ENCODE measurements at places on chromosomes 2 and 18.
A peak's percentile ranks its signal among the peaks of the same experiment; 100 is the strongest.

- DNase-seq: no peak
These were observed 802.6 kb upstream of the CHAC2 start for GRCh38 chr2:52964916-52965530.

DNA sequence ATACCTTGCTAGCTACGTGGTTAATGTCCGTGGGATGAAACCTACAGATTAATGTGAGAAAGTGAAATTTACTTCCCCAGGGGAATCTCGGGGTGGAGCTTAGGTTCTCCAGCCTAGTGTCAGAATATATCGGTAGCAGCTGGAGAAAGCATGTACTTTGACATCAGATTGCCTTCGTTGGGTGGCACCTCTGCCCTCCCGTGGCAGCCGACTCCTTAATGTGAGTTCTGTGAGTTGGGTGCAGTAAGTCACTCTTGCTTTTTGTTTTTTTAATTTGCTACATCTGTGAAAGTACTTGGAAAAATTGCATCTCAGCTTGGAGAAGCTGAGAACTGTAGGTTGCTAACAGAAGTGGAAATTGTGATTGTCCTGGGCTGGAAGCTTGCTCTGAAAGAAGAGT, 3.6 kb downstream of the KLF11 start:
- DNase-seq: no peak

DNA sequence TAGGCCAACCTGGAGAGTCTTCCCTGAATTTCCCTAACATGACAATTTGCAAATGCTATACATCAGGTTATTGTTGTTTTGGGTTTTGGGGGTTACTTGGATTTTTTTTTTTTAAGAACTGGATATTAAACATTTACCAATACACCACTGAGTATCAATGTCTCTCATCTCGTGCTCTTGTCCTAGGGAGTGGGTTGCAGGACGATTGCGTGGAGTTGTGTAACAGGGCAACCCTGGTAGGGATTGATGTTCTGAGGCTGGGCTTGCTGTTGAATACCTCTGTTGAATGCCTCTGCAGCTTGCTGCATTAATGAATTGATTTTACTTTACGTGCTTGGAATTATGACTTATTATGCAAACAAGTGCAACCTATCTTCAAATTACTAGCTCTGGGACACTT, 18.8 kb upstream of the FOSL2 start:
- DNase-seq: no peak

- peak; percentile 75 for DNase-seq
These were observed 25.0 kb upstream of the RAPGEF4 start for GRCh38 chr2:172710584-172711047.

DNA sequence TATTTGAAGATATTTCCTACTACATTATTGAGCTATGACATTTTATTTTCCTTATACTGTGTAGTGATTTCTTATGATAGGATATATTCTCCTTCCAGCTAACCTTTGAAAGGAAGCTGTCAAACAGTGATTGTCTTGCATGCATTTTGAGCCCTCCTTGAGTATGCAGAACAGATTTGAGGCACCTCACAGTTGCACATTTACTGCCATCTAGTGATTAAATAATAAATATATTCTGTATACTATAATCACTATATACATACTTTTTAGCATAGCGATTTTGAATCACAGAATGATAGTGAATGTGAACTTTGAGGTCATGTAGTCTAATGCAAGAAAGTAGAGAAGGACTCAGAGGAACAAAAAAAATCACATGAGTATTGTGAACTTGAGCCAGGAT, 268.4 kb upstream of the CDH19 start:
- peak; percentile 68 for DNase-seq

DNA sequence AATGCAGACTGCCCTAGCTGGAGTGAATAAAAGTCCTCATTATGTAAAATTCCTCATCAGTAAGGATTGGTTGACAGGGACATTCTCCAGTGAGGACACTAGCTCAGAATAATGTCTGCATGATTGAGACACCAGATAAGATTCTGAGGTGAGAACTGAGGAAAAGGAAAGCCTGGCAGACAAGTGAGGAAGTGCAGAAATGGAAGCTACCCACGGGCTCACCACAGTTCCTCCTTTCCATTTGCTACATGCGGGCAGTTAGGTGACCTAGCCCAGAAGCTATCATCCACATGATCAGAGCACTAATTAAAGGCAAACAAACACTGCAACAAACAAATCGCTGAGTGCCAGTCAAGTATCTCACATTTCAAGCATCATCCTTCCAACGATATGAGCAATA, 27.7 kb downstream of the NETO1 start:
- DNase-seq: no peak

GRCh38 chr2:191679818-191680600, 2.1 kb downstream of the NABP1 start:
- no peak for DNase-seq

- DNase-seq: no peak
These were observed 214.8 kb downstream of the ATAD2B start for GRCh38 chr2:23711979-23712755.

- DNase-seq: no peak
These were observed 157.5 kb downstream of the CERS6 start for GRCh38 chr2:168613551-168613950.

- no peak for DNase-seq
These were observed 27.8 kb downstream of the TWIST2 start for GRCh38 chr2:238875471-238876231.

GRCh38 chr2:158616480-158617000, 159.8 kb downstream of the PKP4 start:
- peak; percentile 52 for DNase-seq

DNA sequence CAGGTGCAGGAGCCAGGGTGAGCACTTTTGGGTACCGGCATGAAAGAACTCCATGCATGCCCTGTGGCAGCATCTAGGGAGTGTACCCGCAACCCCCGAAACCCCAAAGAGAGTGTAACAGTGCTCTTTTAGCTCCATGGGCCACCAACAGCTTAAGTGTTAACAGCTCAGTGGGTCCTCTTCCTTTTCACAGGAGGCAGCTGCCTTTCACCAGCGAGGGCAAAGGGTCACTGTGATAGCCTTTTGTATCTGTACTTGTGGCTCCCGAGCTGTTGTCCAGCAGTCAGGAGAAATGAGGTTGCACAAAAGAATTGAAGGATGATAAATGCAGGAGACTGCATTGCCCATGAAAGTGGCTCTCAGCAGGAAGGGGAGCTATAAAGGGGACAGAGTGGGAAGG, 1166.3 kb upstream of the ACVR2A start:
- DNase-seq: no peak

- no peak for DNase-seq
These were observed 55.3 kb downstream of the OSBPL1A start for GRCh38 chr18:24342347-24342746.

DNA sequence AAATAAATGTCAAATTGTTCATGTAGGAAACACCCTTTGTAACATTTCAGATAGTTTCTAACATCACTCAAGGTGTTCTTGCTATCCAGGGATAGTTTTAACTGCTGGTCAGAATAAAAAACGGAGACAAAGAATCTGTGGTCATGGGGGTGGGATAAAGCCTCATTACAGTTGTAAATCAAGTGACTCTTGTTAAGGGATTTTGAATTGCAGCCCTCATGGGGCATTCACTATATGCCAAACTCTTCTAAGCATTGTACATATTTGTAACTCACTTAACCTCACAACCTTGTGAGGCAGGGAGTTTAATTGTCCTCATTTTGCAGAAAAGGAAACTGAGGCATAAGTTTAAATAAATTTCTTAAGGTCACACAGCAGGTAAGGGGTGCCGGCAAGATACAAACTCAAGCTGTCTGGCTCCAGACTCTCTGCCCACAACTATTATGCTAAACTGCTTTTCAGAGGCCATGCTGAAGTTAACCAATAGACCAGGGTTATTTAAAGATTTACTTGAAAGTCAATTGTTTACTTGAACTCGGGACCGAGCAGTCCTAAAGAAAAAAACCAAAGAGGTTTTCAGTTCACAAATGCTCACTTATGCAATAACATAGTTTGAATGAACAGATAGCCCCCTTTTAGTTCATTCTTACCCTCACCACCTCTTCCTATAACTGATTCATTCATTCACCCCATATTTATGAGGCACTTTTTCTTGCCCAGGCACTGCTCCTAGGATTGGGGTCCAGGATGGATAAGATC, 121.6 kb upstream of the FZD5 start:
- no peak for DNase-seq

- DNase-seq: peak; percentile 88
These were observed 83.5 kb downstream of the LDLRAD4 start for GRCh38 chr18:13302040-13302439.

DNA sequence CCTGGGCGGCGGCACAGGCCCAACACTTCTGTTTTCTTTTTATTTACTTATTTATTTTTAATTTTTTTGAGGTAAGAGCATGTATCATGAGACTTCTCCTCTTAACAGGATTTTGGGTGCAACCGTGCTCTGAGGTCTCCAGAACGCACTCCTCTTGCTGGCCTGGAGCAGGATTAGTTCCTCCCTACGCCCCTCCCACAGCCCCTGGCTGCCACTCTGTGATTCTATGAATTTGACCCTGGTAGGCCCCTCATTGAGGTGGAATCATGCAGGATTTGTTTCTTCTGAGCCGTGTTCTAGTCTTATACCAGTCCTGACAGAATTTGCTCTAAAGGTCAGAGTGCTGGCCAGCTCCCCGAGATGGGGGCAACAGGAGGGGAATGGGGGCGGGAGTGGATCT, 106.5 kb upstream of the HS6ST1 start:
- no peak for DNase-seq

DNA sequence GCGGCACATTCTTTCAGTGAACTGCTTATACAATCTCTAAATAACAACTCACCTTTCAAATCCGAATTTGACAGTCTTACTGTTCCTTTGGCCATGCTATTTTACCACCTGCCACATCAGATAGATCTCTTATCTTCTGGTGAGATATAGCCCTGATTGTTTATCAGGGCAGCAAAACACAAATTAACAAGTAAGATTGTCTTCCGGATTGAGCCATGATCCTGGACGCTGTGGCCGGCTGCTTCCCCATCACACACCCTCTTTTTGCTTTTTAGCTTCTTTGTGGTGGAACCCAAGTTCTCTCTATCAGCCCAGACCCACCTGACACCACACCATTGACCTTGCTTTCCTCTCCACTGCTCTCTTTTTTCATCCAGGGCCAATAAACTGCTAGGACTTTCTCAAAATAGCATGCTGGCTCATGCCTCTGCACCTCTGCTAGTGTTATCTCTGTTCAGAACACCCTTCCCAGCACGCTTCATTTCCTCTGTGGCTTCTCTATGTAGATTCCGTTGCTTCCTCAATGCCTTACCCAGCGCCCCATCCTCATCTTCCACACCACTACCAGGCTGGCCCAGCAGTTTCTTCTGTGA, 111.8 kb upstream of the CNTNAP5 start:
- DNase-seq: no peak

- DNase-seq: no peak
These were observed 13.9 kb downstream of the ANTXR1 start for GRCh38 chr2:69026691-69027459.

DNA sequence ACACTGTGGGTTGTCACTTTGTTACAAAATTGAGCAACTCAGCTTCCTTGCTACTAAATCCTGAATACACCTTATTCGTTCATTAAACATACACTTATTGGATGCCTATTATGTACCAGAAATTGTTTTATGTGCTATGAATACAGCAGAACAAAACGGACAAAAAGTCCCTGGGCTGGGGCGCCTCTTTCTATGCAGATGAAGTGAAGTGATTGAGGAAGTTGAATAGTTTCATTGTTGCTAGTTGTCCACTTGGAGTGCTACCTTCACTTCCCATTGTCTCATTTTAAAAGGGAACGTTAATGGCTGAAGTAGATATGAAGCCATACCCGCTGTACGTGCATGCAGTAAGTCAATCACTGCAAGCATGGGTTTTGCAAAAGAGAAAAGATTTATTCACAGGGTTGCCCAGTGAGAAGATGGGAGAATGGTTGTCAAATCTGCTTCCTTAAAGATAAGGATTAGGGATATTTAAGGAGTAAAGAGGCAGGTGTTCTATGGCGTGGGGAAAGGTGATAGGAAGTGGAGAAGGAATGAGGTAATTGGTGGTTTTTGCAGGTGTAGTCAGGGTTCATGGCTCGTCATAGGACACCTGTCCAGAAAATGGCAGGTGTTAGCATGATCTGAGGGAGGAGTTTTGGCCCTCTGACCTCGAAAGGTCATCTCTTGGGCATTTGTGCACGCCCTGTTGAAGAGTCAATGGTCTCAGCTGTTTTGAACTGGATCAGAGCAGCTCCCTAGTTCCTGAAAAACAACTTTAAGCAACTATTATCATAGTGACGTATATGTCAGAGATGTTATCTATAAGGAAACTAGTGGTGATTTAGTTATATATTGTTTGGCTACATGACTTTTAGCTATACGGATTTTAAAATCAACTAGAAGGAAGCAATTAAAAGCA, 23.5 kb downstream of the TRPM8 start:
- DNase-seq: no peak

DNA sequence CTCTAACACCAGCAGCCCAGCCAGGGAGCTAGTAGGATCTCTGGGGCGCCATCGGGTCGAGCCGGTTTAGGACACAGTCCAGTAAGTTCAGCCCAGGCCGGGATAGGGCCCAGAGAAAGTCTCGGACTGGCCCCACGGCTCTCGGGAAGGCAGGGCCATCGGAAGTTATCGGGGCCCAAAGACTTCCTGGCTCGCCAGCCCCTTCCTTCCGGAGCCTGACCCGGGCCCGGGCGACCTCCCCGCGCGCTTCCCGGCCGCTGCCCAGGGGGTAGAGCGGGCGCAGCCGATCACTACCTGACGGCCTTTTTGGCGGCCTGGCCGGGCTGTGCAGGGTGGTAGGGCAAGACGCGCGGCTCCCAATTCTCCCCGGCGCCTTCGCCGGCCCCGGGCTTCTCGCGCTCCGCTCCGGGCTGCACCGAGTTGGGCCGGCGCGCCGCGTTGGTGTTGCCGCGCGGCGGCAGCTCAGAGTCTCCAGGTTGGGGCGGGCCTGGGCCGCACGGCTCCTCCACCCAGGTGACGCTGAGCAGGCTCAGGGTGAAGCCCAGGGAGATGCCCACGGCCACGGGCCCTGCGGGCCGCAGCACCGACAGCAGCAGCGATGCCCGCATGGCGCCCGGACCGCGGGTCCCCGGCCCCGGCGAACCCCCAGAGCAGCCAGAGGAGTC, 546 bp downstream of the CHPF start:
- no peak for DNase-seq

DNA sequence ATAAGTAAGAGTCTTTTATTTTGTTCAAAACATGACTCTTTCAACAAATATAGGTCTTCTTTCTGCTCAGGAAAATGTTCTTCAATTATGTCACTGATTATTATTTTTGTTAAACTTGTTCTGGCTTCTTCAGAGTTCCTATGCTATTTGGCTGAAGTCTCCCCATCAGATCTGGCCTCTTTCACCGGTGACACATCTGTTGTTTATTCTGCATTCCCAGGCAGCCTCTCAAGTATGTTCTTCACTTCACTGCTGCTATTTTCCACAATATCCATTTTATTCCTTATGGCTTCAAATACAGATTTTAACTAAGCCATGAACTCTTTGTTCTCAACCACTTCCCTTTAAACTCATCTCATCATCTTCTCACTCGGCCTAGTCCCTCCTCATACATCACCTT, 45.7 kb downstream of the HDAC4 start:
- peak; percentile 46 for DNase-seq

GRCh38 chr2:30425326-30425725, 21.7 kb upstream of the LCLAT1 start:
- DNase-seq: no peak

DNA sequence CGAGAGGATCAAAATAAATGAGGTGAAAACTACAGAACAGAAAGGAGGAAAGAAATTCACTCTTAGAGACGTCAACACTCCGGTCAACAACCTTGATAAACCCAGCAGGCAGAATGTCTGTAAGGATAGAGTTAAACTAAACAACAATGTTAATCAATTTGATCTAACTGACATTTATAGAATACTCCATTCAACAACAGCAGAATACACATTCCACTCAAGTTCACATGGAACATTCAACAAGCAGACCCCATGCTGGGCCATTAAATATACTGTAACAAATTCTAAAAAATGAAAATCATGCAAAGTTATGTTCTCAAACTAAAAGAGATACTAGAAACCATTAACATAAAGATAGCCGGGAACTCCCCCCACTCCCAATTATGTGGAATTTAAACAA, 41.8 kb downstream of the FAM210A start:
- DNase-seq: peak; percentile 3
